ENCODE measurements at places on chromosomes 12 and 14.
A peak's percentile ranks its signal among the peaks of the same experiment; 100 is the strongest.

DNA sequence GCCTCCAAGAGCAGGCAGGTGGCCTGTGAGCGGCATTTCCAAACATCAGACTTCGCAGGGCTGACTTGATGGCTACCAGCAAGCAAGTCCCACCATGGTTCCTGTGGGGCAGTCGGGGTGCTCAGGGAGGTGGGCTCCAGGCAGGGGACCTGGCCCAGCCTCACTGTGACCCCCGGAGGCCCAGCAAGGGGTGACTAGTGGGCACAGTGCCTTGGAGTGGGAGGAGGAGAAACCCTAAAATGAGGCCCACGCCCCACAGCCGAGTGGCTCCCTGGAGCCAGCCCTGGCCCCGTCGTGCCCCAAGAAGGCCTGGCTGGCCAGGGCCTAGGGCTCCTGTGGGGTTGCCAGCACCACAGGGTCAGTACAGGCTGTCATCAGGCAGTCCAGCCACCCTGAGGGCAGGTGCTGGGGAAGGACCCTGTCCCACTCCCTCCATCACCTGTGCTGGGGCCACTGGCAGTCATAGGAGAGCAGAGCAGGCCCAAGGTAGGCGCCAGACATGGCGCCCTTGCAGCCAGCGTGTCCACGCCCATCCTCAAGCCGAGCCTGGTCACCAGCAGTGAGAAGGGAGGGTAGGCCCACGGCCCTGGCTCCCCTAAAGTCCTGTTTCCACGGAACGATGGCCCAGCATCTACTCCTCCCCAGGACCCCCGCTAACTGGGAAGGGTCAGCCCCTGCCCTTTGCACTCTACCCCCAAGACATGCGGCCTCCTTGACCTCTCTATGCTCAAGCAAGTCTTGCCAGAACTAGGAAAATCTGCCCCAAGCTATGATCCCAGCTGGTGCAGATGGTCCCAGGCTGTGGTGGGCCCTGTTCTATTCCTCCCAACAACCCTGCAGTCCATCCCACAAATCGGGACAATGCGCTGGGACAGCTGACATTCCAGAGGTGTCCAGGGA lies 144.2 kb upstream of the C14orf180 start:
- DNase-seq: no peak

DNA sequence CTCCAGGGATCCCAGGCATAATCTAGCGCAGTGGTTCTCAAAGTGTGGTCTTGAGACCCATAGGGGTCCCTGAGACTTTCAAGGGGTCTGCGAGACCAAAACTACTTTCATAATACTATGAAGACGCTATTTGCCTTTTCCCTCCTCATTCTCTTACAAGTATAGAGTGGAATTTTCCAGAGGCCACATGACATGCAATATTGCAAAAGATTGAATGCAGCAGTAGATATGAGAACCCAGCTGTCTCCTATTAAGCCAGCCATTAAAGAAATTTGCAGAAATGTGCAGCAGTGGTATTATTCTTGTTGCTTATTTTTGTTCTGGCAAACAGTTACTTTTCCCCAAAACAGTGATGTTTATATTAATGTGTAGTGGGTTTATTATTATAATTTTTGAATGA lies 62.8 kb downstream of the VWF start:
- DNase-seq: no peak

DNA sequence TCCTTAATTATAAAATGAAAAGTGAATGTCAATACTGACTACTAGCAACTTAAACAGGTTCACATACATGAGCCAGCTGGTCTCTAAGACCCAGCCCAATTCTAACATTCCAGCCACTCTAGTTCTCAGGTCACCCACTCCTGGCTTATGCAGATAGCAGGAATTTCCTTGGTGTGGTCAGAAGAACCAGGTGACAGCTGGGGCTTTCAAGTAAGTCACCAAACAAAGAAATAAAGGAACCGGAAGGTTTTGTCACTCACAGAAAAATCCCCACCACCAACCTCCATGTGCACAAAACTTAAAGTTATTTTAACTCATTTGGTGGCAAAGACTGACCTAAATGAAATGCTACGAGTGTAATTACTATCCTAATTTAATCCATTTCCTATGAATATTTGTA lies 129.6 kb upstream of the CDKN3 start:
- DNase-seq: no peak

GRCh38 chr12:85509857-85510256 lies 229.8 kb downstream of the ALX1 start:
- no peak for DNase-seq

DNA sequence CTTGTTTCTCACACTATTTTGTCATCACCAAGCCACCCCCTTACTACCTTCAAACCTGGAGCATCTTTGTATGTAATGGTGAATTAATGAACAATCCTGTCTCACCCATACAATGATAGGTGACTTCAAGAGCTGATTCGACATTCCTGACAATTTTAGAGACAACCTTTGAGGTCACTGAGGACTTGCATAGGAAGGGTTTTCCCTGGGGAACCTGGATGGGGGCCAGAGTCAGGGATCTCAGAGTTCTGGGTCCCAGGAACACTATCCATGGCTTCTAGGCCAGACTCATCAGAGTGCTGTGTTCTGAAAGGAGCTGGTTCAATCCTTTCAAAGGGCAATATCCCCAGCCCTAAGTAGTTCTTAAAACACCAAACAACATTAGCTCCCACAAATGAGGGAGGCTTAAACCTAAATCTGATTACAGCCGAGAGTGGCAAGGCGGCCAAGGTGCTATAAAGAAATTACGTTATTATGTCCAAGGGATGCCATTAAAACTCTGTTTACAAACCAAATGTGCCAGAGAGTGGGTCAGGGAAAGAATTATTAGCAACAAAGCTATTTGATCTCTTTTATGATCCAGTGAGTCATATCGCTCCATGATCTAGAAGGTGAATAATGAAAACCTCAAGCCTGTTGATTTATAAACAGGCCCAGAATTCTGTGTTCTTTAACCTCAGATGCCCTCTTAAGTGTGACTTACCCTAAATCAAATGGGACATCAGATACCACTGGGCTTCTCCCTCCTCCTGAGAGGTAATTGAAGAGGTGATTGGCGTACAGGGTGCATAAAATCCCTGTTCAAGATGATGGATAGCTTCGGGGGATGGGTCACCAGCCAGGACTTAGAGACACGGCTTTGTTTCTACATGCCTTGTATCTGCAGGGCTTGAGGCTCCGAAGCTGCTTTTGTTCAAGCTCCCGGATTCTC lies 230.2 kb upstream of the TBX3 start:
- DNase-seq: no peak

- no peak for DNase-seq
These were observed 25.6 kb downstream of the CRACR2A start for GRCh38 chr12:3727354-3727753.

DNA sequence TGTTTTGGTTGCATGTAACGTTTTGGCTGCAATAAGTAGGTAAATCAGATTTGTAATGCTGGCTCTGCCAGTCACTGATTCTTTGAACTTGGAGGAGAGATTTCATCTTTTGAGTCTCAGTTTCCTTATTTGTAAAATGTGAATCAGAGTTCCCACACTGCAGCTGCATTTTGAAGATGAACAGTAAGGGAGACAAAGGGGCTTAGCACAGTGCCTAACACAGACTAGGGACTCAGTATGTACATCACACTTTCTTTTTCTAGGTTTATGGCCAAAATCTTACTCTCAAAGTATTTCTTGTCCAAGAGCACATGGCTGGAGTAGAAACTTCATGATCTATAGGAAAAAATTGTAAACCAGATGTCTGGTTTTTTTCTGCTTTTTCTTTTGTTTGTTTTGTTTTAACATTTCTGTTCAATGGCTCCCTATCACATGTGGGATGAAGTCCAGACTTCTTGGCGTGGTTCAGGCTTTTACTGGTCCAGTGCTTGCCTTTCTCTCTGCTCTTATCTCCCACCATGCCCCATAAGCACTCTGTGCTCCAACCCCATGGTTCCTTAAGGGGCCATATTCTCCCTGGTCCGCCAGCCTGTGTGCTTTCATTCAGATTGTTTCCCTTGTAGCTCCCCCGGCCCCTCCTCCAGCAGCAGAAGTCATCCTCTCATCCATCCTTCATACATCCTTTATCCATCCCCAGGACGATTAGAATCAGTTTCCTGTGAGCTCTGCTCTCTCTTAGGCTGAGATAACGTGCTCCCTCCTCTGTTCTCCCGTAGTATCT lies 58.0 kb downstream of the SYNE2 start:
- DNase-seq: no peak

GRCh38 chr12:112261559-112261958 lies 120.7 kb downstream of the HECTD4 start:
- DNase-seq: no peak

DNA sequence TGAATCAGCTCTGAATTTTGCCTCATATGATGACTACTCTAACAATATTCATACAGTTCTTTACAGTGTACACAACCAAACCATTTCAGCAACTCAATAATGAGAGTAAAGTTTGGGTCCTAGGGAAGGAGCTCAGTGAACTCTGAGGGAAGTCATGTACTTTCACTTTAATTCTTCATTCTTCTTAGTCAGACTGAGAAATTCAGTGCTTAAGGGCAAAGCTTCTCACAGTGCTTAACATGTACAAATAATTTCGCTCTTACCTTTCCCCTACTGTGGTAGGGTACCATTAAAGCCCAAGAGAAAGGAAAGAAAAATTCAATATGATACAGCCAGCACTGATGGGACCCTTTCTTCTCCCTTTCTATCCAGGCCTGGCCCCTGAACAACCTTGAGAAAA lies 435.0 kb downstream of the NELL2 start:
- DNase-seq: no peak

- DNase-seq: no peak
These were observed 139.9 kb downstream of the DUSP6 start for GRCh38 chr12:89212339-89212771.

DNA sequence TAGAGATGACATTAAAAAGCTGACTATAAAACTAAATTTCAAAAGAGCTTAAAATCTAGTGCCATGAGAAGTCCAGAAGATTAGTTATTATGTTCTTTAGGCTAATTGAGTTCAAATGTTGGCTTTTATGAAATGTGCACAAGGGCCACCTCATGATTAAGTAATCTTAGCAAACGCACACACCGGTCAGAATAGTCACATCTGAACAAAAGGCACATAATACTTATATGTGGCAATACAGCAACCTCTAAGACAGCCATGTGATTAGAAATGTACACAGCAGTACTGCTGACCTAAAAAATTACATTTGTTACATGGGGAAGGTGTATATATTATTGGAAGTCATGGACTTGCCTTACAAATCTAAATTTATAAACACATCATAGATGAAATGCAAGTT lies 344.7 kb upstream of the GARIN6 start:
- no peak for DNase-seq

- no peak for DNase-seq
These were observed 158.0 kb downstream of the KCNK10 start for GRCh38 chr14:88164906-88165534.

DNA sequence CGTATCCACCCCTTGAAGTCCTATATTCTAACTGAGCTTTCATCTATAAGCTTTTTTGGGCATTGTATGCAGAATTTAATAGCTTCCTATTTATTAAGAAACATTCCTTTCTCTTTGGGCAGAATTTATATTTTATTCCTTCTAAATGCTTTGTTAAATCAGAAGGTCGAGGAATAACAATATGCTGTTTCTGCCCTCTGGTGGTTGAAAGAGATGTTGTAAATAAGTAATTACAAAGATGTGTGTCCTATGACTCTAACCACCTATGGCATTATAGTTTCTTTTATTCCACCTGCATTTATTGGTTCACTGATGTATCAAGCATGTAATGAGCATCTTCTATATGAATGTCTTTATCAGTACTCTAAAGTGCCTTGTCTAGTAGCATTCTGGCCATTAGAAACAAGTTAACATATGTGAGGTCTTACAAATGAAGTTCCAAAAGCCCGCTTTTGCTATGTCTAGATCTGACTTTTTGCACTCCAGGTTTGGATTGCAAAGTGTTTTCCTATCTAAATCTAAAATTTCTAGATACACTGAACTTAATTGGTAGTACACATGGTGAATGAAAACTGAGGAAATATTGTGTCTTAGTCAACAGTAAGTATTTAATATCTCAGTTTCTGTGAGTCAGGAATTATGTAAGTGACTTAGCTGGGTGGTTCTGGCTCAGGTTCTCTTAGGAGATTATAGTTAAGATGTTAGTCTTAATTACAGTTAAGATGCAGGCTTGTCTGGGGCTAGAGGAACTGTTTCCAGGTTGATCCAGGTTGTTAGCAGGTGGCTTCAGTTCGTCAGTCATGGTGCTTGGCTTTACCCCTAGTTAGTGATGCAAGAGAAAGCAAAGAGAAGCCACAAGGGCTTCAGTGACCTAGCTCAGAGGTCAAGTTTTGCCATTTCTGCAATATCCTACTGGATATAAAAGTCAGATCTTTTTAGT lies 57.5 kb downstream of the PLEKHA5 start:
- DNase-seq: no peak

- no peak for DNase-seq
These were observed 509.6 kb downstream of the FUT8 start for GRCh38 chr14:65922142-65922541.

DNA sequence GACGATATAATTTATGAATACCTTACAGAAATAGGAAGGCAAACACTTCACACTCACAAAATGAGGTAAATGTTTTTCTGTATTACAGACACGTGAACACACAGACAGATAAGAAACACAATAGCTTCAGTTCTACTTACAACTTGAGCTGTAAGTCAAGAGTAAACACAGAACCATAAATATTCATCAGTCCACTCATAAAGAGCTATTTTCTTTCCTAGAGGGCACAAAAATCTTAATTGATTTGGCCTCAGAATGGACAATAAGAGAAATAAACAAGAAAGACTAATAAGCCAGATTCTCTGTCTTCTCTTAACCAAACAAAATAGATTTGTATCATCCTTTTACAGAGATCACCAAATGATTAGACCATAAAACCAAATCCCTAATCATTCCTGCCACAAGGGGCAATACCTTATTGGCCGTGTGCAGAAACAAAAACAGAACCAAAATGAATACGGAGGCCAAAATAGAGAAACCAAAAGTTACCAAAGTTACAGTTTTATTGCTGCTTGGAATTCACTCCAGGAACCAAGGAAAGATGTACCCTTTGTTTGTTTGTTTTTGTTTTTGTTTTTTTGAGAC lies 38.1 kb upstream of the GARIN2 start:
- DNase-seq: no peak

DNA sequence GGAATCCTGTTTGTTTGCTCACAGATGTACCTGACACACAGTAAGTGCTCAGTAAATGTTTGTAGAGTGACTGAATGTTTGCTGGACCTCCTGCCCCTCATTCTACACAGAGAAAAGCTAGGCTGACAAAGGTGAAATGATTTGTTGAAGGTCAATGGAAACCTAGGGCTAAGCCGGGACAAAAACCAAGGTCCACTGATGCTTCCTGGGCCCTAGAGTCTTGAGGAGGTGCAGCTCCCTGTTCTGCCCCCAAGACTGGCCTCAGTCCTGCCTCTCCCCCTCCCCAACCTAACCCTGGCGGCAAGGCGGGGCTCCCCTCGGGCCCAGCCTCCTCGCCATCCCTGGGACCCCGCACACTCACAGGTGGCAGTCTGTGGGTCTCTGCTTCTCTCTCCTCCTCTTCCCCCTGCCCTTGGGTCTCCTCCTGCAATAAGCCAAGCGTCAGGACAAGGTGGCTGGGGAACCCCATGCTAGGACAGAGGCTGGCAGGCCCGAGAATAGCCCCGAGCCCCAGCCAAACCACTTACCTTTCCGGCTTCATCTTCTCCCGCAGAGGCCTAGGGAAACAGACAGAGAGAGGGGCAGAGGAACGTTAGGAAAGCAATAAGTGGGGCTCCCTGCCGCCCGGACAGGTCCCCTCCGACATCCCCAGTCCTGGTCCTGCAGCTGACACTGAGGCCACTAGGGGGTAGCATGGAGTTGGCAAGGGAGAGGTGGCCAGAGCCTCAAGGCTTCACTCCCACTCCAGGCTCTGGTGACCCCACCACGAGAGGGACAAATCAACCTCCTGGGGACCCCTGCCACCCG lies 9.3 kb downstream of the PGF start:
- peak; percentile 82 for DNase-seq

- DNase-seq: no peak
These were observed 349.3 kb downstream of the CACNA1C start for GRCh38 chr12:2402073-2402579.

Data from right forelimb (tissue), 1 donor.